ENCODE measurements at places on chromosomes 11 and 22.

DNA sequence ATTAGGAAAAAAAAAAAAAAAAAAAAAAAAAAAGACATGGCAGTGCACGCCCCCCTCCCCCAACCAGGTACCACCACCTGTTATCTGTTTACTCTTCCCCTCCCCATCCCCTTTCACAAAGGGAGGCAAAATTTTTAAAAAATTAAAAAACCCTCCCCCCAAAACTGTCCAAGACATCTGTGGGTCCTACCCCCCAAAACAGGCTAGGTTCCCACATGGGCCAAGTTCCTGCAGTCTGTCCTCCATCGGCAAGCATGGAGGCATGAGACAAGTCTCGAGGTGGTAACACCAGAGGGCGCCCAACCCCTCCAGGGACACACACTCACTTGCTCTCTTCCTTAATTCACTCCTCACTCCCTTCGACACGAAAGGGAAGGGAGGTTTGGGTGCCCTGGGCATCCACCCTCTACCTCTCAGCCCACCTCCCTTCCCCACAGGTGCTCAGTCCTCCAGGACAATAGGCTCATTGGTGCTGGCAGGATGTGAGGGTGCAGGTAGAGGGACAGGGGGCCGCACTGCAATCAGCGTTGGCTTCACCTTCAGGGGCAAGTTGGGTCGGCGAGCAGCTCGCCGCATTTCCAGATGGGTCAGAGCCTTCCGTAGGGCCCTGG, 2.2 kb upstream of the TUT1 start:
- DNase-seq, result peak; percentile 88

DNA sequence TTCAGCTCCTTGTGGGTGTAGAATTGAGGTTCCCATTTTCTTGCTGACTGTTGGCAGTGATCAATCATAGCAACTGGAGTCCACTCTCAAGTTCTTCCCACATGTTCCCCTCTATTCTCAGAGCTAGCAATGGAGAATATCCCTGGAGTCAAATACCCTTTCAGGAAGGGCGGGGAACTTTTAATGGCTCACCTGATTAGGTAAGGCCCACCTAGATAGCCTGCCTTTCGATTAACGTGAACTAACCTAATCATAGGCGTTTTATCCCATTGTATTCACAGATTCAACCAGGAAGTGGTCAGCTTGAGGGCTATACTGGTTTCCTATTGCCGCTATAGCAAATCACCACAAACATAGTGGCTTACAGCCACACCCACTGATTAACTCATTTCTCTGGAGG, 7.1 kb upstream of the LRRC55 start:
- no peak for DNase-seq

DNA sequence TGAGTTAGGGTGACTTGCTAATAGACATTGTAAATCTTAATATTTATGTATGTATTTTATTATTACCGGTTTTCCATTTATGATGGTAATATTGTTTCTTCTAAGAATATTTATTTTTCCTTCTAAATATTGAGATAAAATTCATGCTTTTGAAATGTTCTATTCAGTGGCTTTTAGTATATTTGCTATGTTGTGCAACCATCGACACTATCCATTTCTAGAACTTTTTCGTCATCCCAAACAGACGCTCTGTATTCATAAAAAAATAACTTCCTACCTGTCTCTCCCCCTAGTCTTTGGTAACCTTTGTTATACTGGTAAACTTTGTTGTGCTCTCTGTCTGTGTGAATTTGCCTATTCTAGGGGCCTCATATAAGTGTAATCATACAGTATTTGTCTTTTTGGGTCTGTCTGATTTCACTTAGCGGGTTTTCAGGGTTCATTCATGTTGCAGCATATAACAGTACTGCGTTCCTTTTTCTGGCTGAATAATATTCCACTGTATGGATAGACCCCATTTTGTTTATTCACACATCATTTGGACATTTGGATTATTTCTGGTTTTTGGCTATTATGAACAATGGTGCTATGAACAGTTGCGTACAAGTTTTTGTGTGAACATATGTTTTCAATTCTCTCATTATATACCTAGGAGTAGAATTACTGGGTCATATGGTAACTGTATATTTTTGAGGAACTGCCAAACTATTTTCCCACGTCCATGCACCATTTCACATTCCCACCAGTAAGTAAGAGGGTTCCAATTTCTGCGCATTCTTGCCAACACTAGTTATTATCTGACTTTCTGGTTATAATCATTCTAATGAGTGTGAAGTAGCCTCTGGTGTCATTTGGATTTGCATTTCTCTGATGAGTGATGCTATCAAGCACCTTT, 15.9 kb downstream of the NEAT1 start:
- no peak for DNase-seq

GRCh38 chr11:69510471-69511357, 29.3 kb downstream of the LINC01488 start:
- DNase-seq, result no peak

GRCh38 chr11:2173150-2173693, 1.6 kb upstream of the TH start:
- no peak for DNase-seq

DNA sequence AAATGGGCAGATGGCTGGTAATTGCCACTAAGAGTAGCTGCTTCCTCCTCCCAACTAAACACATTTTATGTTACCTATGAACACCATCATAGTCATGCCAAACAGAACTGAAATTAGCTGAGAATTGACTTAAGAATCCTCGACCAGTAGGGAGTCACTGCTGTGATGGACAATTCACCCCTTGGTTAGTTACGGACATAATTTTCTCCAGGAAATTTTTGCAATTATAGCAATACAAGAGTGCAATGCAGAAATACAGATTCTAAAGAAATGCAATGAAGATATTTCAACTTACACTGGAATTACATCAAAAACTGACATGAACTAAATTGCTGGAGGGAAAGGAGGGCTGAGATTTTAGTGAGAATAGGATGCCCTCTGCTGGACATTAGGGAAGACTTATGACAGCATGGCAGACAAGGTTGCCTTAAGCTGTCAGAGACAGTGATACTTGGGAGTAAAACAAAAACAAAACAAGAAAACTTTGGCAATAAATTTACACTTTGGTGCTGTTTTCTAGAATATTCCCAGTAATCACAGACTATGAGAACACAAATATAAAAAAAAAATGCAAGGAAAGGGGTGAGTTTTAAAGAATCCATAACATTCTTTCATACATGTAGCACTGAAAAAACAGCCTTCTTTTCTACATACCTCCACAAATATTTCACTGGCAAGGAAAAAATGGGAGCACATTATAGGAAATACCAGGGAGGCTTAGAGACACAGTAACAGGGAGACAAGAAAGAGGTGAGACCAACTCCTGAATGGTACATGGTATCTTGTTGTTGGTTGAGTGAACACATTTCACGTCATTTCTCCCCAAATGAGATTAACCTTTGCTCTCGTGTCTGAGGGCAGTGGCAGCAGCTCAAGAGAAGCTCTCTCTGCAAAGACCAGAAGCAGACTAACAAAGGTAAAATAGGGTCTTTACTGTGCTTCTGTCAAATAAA, 11.2 kb upstream of the PPP2R1B start:
- DNase-seq, result peak; percentile 80

DNA sequence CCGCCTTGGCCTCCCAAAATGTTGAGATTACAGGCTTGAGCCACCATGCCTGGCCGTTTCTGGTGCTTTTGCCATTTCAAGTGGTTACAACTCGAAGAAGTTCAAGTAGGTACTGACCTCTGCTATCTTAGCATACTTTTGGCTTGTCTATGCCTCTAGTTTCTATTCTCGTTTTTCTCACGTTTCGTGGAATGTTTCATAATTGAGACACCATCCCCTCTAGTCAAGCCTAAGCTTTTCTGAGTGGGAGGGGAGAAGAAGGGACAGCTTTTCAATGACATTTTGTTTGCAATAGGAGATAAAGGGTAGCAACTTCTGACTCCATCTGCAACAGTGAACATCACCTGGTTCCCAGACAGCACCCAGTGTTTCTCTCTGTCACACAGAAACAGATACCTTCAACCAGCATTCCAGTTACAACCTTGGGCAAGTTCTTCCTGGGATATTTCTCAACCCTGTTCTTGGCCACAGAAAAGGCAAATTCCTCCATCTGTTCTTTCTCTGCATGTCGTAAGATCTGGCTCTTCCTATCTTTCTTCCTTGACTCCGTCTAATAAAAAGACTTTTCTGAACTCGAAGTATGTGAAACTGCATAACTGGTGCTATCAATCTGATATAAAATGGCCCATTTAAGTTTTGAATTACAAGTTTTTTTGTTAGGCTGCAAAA, 25.5 kb downstream of the DDI1 start:
- DNase-seq, result no peak

- peak; percentile 43 for DNase-seq
Observed at GRCh38 chr11:3164552-3165151, 458 bp downstream of the OSBPL5 start.

- DNase-seq, result no peak
Observed at GRCh38 chr22:17665854-17666253, 27.3 kb downstream of the BCL2L13 start.

DNA sequence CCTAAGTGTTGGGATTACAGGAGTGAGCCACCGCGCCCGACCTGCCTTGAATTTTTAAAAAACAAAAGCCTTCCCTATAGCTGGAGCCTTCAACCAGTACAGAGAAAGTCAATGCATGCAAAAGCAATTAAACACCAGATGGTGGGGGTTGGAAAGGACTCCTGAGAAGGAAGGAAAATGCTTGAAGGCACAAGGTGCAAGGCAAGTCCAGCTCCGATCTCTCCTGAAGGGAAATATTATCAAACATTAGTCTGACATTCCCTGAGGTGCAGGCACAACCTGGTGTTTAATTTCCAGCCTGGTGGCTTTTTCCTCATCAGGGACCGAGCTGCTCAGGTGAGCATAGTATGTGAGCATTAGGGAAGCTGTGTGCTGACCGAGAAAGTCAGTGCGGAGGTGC, 12.9 kb upstream of the RAPSN start:
- no peak for DNase-seq

DNA sequence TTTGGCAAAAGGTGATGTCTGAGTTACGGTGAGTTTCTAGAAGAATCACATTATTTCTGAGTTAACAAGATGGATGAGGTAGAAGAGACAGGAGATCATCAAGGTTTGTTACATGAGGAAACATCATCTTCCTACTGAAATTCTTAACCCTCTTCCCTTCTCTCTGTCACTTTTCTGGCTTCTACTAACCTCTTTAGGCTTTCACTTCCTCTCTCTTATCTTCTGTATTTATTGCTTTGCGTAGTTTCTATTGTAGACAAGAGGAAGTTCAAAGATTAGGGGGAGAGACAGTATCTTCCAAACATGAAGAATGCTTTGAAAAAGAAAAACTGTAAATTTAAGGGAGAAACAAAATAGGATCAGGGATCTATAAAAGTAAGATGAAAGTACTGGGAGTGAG, 75.4 kb downstream of the TRPC6 start:
- no peak for DNase-seq

DNA sequence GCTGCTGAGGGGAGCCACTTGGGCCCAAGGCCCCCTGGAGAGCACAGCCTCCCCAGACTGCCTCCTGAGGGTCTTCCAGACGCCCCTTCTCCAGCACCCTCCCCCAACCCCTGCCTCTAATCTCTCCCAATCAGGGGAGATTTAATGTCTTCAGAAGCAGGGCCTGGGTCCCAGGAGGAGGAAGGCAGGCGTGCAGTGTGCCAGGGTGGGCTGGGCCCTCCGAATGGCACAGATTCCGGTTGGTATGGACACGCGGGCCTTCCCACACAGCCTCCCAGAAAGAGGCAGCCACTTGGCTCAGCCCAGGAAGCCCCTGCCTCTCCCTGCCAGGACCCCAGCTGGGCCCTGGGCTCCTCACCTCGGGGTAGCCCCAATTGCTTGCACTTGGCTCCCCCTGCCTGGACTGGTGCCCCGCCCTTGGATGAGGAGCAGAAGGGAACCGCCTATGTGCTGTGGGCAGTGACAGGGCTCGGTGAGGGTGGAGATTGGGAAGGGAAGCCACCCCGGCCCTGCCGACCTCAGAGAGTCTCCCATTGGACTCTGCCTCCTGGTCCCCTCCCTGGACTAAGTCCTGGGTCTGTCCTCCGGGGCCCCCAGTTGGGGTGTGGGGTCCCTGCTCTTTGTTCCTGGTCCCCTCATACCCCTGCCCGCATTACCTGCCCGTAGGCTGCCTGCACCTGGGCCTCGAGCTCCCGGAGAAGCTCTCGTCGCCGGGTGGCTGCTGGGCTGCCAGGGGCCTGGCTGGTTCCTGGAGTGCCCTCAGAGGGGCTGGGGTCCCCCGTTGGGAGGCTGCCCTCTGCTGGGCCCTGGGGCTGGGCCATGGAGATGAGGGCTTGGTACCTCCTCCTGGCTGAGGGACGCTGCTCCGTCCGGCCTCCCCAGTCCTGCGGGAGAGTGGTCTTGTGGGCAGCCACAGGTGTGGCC, 572 bp upstream of the CABP2 start:
- DNase-seq, result no peak

DNA sequence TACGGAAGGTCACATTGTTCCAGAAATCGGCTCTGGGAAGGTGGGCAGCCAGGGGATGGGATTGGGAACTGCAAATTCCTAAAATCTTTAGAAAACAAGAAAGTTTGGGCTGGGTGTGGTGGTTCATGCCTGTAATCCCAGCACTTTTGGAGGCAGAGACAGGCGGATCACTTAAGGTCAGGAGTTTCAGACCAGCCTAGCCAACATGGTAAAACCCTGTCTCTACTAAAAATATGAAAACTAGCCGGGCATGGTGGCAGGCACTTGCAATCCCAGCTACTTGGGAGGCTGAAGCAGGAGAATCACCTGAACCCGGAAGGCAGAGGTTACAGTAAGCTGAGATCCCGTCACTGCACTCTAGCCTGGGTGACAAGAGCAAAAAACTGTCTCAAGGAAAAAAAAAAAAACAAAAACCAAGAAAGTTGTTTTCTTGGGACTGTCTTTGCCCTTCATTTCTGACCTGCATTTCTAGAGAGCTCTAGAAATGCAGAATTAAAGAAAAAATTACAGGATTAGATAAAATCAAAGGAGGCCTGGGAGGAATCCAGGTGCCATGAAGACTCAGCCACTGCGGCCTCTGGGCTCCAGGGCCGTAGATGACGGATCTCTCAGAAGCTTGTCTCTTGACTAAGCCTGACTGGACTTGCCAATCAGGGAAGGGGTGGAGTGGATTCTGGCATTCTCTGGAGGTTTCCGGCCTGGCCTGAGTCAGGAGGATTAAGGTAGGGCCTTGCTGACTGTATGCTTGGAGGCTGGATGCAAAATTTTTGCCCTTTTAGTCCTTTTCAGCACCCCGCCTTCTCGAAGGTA, 5.3 kb upstream of the MALAT1 start:
- no peak for DNase-seq
